ENCODE measurements at places on chromosomes 13 and 19.

DNA sequence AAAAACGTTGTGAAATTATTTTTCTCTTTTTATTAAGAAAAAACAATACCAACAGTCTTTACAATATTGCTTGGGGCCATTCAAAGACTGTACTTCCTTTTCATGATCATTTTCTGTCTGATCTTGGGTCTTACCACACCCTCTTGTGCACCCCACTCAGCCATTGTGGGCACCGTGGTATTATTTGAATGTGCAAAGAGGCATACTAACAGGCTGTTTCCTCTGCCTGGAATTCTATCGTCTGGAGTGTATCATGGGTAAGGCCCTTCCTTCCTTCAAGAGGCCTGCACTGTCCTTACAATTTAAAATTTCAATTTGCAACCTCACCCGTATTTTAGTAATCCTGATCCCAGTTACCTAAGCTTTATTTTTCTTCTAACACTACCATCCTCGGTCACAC is 76.5 kb downstream of the FGF14 start:
- no peak for DNase-seq

DNA sequence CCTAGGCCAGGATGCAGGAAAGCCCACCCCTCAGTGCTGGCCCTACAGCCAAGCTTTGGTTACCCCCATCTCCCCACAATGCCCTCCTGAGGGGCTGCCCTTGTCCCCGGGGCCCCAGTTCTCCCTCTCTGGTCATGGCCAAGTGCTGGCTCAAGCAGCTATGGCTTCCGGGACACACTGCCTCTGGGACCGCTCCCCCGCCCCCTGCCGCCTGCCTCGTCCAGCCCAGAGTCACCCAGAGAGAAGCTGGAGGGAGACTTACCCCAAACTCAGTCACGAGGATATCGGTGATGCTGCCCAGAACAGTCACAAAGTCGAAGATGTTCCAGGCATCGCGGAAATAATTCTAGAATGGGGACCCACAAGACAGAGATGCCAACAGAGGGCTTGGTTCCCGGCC is 94.7 kb downstream of the IER2 start:
- DNase-seq: no peak

DNA sequence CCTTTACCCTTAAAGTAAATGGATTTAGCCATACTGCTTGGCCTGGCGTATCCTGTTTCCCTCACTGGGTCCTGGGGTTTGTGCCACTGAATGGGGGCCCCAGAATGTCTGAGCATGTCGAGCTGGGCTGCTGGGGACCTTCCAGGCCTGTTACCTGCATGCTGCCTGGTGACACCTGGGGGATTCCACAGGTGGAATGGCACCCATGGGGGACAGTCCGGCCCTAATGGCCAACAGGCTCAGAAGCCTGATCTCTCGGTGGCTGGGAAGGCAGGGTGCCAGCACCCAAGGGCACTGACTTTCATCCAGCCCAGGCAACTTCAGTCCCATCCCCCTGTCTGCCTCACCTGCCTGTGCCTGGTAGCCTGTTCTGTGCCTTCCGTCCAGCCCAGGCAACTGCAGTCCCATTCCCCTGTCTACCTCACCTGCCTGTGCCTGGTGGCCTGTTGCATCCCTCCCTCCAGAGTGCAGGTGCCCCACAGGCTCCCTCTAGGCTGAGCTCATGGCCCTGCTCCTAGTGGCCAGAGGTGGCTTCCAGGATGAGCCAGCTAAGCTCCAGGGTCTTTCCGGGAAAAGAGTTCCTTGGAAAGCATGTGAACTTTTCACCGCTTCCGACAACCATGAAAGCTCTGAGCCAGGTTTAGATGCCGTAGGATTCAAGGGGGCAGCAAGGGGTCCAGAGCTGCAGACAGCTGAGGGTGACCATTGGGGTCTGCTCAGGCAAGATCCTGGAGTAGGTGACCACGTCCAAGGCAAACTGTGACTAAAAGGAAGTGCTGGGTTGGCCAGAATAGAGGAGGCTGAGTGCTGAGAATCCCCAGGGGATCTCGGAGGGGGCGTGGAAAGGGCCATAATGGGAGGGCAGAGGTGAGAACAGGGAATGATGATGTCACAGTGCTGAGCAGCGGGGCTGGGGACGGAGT is 30.3 kb upstream of the ZNF492 start:
- DNase-seq: no peak

GRCh38 chr19:18634612-18635297 is 2.1 kb upstream of the KLHL26 start:
- no peak for DNase-seq

DNA sequence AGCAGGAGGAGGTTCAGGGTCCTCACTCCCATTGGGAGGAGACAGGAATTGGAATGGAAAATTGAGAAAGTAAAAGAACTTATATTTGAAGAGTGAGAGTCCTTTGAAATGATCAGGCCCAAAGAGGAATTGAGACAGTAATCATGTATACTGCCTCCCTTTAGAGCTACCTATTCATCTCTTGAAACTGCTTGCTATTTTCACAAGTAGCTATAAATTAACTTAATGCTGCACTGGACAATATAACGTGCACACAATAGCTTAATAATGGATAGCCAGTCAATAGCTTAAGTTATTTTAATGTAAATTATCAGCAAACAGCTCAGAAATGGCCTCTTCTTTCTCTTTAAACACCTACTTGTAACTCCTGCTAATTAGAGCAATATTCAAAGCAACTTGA is 46.6 kb upstream of the MYCBP2 start:
- no peak for DNase-seq

- DNase-seq: no peak
Measured at GRCh38 chr13:114226088-114226487, 8.6 kb upstream of the CDC16 start.

DNA sequence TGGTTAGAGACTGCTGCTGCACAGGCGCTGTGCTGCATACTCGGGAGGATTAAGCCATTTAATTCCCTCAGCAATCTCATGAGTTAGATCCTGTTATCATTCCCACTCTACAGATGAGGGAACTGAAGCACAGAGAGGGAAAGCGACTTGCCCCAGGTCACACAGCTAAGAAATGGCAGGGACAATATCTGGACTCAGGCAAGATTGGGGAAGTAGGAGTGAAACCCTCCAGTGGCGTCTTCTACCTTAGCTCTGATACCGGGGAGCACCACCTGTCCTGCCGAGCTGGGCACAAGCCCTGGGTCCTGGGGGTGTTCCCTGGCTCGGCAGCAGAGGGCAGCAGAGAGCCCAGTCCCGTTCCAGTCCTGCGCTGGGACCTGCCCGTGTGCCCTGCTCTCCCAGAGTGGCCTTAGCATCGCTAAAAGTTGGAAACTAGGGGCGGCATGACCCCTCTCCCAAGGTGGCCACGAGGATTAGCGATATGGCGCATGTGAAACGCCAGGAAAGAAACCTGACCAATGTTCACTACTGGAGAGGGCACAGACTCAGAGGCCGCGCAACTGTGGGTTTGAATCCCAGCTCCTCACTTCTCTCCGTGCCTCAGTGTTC is 20.5 kb downstream of the CYTH2 start:
- peak; percentile 35 for DNase-seq

- DNase-seq: no peak
Measured at GRCh38 chr13:61156753-61157152, 258.9 kb downstream of the PCDH20 start.

DNA sequence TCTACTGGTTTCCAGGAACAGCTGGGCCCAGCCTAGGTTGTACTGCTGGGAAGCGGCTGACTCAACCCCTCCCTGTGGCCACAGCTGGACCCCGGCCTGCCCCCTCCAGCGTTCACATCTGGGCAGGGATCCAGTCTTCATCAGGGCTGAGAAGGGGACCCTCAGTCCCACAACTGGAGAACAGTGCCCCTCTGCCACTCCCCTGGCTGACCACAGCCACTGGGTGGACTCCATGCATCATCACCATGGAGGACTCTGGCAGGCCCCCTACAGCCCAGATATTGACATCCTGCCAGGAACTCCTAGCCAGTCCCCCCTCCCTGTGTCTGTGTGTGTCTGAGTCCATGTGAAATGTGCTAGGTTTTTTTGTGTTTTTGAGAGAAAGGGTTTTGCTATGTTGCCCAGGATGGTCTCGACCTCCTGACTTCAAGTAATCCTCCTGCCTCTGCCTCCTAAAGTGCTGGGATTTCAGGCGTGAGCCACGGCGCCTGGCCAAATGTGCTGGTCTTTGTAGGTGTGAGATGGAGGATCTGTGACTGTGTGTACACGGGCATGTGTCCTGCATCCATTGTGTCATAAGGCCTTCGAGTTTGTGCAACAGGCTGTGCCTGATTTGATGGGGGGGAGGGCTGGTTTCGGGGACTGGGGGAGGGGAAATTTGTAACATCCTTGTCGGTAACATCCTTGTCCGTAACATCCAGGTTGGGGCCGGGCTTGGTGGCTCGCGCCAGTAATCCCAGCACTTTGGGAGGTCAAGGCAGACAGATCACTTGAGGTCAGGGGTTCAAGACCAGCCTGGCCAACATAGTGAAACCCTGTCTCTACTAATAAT is 4.0 kb upstream of the HOOK2 start:
- no peak for DNase-seq

- DNase-seq: no peak
Measured at GRCh38 chr13:59475911-59476310, 687.8 kb downstream of the DIAPH3 start.

GRCh38 chr13:36513266-36513665 is 81.0 kb downstream of the CCNA1 start:
- DNase-seq: no peak

DNA sequence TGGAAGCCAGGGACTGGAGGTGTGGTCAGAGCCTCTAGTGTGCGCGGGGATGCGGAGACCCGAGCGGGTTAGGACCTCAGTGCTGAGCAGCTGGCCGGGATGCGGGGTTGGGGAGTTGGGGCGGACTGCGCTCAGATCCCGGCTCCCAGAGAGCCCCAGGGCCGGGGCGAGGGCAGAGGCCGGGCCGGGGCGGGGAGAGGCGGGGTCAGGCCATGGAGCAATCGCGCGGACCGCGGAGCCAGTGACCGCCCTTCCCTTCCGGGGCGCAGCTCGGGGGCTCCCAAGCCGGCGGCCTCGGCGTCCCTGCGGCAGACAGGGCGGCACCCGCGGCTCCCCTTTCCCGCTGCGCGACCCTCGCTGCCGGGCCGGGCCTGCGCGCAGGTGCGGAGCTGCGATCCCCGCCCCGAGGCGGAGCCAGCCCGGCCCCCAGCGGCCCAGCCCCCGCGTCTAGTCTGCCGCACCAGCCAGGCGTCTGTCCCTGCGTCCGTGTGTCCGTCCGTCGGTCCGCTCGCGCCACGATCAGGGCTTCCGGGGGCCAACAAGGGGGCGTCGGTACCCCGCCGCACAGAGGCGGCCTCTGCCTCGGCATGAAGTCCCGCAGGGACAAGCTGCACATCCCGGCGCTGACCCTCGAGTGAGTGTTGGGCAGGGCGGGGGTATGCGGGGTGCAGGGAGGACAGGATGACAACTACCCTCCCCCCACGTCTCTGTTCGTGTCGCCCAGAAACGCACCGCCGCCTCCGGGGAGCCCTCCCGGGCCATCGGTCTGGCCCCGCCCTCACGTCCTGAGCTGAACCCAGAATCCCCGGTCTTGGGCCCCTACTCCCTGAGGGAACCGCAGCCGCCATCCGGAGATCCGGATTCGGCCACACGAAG is 12.4 kb downstream of the MAST3 start:
- no peak for DNase-seq

DNA sequence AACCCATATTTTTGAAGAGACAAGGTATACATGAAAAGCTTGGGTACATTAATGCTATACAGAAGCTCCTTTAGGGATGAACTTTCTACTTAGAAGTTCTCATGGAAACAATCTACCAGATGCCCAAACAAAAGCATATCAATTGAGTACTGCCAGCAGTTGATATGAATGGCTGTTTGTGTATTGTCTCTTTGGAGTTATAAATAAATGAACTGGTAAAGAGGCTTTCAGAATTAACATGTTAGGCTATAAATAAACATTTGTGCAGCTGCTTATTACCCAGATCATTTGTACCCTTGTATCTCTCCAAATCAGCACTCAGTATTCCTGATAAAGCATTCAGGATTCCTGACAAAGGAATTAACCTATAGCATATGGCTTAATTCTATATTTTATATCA is 418.9 kb downstream of the FGF14 start:
- DNase-seq: no peak

- DNase-seq: no peak
Measured at GRCh38 chr13:74708629-74709028, 574.4 kb upstream of the KLF12 start.

DNA sequence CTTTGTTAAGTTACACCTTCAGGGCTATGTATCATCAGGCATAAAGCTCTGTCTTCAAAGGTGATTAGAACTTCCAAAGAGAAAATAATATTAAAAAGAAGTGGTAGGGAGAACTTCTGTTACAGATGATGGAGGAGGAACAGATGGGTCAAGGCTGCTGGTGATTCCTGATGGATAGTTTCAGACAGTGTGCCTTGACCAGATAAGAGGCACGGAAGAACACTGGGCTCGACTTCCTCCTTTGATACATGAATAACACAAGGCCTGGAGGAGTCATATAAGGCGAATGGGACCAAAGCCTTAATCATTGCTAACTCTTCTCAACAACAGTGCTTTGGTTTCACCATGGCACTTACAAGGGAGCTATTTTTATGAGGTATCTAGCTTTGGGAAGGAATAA is 128.1 kb upstream of the RXFP2 start:
- DNase-seq: no peak

DNA sequence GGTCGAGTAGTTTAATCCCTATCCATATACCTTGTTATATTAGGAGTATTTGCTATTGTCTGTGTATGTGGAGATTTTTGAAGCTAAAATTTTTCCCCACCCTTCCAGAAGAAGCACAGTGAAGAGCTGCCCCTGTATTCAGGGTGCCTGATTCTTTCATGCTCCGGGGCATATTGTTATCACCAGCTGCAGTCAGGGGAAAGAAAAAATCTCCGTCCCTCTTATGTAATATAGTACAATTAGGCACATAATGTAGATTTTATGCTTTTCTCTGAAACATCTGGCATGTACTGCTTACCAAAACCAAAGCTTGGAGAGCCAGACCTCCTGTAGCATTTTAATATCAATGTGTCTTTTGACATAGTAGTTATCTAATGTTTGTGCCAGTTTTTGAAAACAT is 214.9 kb upstream of the EDNRB start:
- no peak for DNase-seq

DNA sequence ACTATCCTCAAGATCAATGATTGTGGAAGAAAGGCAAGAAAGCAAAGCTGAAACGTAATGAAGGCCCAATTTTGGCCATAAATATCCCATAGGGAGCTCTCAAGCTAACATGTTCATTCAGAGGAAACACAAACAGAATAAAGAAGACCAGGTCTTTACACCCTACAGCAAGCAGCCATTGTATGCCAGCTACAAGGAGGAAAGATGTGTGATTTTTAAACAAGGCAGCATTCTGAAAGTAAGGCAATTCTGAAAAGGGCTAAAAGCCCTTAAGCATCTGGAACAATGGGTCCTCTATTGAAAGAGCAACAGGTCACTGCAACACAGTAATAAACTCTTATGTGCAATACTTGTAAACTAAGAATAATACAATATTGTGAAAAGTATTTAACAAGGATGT is 1002.4 kb downstream of the SLITRK1 start:
- no peak for DNase-seq

GRCh38 chr19:30648866-30649862 is 277.0 kb downstream of the ZNF536 start:
- DNase-seq: no peak

GRCh38 chr13:73259061-73260017 is 200.5 kb downstream of the KLF5 start:
- no peak for DNase-seq

- no peak for DNase-seq
Measured at GRCh38 chr13:70795484-70795883, 687.2 kb upstream of the KLHL1 start.
